HepG2 (cell line): ENCODE measurements at places on chromosomes 3 and 15. TPM values are rescaled to one million over a fixed set of nuclear protein-coding genes. Genes with fewer than 3 reads are reported as not detected.
A peak's percentile ranks its signal among the peaks of the same experiment; 100 is the strongest.

DNA sequence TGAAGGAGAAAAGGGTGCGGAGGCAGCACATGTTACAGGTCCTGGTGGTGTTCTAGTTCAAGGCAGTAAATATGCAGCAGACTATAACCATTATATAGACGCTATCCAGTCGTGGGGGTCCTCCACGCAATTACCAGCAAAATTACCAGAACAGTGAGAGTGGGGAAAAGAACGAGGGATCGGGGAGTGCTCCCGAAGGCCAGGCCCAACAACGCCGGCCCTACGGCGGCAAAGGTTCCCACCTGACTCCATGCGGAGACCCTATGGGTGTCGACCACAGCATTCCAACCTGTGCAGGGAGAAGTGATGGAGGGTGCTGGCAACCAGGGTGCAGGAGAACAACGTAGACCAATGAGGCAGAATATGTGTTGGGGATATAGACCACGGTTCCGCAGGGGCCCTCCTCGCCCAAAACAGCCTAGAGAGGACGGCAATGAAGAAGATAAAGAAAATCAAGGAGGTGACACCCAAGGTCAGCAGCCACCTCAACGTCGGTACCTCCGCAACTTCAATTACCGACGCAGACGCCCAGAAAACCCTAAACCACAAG, 89.0 kb upstream of the TPM1 start:
- no peak overlapping the region for H3K27ac ChIP-seq
- H3K27me3 ChIP-seq: 0 out of 2 replicates have a peak, but pooled peaks cover 3% of the 10 kb centered on the region
- H3K36me3 ChIP-seq: no peaks in the 10 kb centered on the region

- no peak overlapping the region for H3K4me3 ChIP-seq
- H3K27me3 ChIP-seq: no peaks in the 10 kb centered on the region
- no peaks in the 10 kb centered on the region for H3K4me1 ChIP-seq
- no peak for DNase-seq
- H3K27ac ChIP-seq: no peak overlapping the region
Observed at GRCh38 chr3:117695871-117696645, 986.5 kb downstream of the TUSC7 start.

DNA sequence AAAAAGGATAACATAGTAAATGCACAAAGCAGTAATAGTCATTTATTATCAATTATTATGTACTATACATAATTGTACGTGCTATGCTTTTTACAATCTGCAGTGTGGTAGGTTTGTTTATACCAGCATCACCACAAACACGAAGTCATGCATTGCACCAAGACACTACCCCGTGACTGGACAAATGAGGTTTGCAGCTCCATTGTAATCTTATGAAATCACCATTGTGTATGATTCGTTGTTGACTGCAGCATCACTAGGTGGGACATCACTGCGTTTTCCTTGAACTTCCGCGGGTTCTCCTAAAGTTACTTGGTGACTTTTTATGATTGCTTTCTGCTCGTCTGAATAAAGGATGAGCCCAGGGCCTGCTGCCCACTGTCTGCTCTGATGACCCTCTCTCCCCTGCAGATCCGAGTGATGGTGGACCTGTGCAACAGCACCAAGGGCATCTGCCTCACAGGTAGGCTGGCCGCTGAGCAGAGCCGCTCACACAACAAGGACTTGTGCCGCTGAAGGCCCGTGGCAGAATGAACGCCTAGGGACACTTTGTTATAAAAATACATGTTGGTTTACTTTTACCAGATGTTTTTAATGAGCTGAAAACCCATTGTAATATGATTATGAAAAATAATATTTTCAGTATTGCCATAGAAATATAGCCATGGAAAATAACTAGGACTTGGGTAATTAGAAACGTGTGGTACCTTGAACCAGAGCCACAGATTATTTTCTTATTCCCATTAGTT, 35.8 kb downstream of the GLDN start:
- no peak for DNase-seq
- no peak overlapping the region for H3K27ac ChIP-seq
- H3K4me3 ChIP-seq: no peak overlapping the region
- H3K27me3 ChIP-seq: no peaks in the 10 kb centered on the region
- no peaks in the 10 kb centered on the region for H3K36me3 ChIP-seq

DNA sequence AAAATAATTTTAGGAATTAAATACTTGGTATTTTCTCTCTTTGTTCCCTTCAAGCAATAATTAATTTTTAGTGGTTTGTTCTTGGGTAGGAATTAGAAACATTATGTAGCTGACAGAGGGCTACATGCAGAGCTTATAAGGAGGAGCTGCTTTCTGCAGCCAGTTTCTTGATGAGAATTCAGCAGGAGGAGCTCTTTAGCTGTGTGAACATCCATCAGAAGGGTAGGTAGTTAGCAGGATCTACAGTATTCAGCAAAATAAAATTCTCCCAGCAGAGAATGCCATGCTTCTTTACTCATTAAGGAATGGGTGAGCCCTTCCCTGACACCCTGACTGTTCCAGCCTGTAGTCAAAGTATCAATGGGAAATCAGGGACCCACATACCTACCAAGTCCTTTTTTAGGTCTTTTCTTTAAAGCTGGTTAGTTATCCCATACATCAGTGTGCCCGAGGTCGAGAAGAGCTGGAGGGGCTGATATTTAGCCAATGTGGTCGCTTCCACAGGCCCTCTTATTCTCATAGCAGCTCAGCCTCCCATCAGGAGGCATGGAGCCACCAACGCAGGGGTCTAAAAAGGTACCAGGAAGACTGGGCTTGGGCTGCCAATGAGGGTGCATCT, 54.0 kb downstream of the KCNAB1 start:
- no peaks in the 10 kb centered on the region for H3K27me3 ChIP-seq
- no peaks in the 10 kb centered on the region for H3K4me1 ChIP-seq
- peak; percentile 8 for DNase-seq
- H3K36me3 ChIP-seq: no peaks in the 10 kb centered on the region
- H3K4me3 ChIP-seq: no peak overlapping the region

RARRES1 gene
- not detected in 2 replicates for total RNA-seq

TIMP4 gene
- 0.07 TPM in 1 of 2 replicates, not detected in the other for total RNA-seq

VPS18 gene
- 15.8 and 17.0 TPM in 2 replicates for total RNA-seq

STRC gene
- 0.07 TPM in 1 of 2 replicates, not detected in the other for total RNA-seq

NSUN3 gene
- total RNA-seq: 10.6 and 12.4 TPM in 2 replicates

ISY1 gene
- total RNA-seq: 39.1 and 59.0 TPM in 2 replicates

PIF1 gene
- 8.3 and 19.7 TPM in 2 replicates for total RNA-seq

ARNT2 gene
- total RNA-seq: 0.69 and 1.1 TPM in 2 replicates
